Activated T-cell treated with anti-CD3 and anti-CD28 coated beads, Interleukin-2, amount 50 U/mL, for 1 hour (primary cell): ENCODE measurements at places on chromosomes 7 and 10.

- DNase-seq: no peak
Measured at GRCh38 chr10:86303626-86304025, 63.0 kb downstream of the GRID1 start.

GRCh38 chr7:116538138-116538537, 13.3 kb downstream of the CAV1 start:
- no peak for DNase-seq

GRCh38 chr7:135508883-135509588, 866 bp downstream of the CNOT4 start:
- no peak for DNase-seq

GRCh38 chr10:77899690-77900089, 26.9 kb downstream of the DLG5 start:
- no peak for DNase-seq

- no peak for DNase-seq
Measured at GRCh38 chr7:36029853-36030515, 123.1 kb upstream of the EEPD1 start.

DNA sequence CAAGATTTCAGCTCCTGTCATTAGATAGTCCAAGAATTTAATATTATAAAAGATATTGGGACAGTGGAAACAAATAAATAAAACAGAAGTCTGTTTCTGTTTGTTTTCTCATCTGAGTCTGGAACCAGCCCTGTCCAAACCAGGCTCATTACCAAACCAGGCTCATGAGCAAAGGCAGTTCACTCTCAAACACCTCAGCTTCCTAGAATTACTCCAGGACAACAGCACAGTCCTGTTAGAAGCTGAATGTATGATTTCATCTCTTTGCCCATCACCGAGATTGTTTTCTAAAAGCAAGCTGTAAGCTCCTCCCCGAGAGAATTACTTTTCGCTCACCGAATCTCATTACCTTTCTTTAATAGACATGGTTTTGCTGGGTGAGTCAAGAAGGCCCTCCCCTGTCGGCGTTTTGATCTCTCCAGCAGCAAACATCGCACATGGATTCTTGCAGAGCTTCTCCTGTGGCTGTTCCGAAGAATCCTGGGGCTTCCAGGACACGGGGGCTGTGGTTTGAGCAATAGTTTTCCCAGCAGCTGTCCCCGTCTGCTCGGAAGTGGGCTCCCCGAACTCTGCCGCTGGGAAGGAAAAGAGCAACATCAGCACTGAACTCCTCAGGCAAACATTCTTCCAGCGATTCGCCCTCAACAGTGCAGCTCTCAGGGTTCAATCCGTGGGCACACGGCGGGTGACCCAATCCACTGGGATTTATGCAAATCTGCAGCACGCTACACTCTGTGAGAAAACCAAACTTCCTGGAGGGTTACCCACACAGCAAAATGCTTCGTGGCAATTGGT, 112.5 kb downstream of the SVIL start:
- no peak for DNase-seq

DNA sequence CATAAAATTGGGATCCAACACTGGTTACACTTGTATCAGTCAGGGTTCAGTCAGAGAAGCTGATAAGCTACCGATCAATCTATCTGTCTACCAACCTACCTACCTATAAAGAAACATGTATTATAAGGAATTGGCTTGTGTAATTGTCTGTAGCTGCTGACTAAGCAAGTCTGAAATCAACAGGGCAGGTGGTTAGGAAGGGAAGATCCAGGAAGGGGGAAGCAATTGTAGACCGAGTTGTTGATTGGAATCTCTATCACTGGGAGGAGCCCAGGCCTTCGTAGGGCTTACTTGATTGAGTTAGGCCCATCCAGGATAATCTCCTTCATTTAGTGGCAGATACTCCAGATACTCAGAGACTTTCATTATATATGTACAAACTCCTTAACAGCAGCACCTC, 271.5 kb upstream of the TEX47 start:
- no peak for DNase-seq

DNA sequence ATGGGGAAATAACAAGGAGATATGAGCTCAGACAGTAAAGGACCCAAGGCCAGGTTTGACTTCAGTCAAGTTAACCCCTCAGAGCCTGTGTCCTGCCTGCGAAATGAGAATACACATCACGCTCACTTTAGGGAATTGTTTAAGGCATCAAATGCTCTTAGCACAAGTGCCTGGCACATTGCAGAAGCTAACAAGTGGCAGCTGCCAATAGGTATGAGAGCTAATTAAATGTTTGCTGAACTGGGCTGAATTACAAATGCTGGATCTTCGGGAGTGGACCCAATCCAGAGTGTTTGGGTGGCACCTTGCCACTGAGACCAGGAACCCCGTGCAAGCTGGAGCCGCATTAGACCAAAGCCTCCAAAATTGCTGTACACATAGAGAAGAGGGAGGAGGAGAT, 136.8 kb downstream of the C10orf90 start:
- DNase-seq: no peak

DNA sequence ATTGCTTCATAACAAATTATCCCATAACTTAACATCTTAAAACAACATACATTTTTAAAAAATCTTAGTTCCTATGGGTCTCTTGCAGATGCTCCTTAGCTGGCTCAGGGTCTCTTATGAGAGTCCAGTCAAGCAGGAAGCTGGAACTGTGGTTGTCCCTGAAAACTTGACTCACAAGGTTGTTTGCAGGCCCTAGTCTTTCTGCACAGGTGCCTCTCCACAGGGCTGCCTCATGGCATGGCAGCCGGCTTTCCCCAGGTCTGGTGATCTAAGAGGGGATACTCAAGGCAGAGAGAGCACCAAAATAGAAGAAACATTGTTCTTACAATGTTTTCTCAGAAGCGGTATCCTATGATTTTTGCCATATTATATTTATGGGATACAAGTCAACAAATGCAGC, 127.1 kb downstream of the CDK14 start:
- no peak for DNase-seq

DNA sequence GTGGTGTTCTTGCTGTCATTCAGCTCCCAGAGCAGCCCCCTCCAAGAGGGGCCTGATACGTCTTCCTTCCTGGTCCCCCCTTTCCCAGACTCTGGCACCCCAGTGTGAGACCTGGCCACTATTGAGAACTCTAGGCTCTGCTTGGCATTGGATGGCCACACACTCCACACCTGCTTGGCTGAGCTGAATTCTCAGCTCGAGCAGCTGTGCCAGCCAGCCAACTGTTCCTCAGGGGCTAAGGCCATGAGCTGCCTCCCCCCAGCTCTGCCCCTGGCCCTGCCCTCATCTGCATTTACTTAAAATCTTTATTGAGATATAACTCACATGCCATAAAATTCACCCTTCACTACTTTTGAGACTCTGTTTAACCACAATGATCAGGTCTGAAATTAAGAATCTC, 6.7 kb downstream of the TLL2 start:
- DNase-seq: no peak

DNA sequence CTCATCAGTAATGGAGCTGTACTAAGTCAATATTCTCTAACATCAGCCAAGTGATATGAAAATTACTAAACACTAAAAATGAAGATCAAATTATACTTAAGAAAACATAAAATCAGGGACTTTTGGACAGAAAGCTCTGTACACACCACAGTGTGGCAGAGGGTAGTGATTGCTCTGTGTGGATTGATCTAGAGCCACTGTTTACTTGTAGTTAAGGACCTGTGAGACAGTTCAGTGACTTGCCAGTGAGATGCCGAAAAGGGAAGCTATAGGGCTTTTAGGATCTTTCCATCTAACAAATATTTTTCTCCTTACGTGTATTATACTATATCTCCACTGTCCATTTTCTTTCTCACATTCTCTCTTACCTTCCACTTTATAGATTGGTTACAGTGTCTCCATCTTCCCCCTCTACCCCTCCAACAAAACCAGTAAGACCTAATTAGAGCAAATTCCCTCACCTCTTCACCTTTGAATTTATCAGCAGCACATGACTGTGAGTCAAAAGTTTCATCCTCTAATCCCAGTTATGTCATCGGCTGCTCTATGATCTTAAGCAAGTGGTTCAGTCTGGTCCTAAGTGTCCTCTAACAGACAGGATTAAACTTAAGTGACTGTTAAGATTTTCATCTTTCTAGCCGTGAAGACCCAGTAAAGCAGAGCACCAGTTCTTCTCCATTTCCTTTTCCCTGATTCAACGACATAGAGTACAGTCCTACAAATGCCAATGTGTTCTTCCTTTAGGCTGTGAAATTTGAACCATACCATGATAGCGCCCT, 6.9 kb downstream of the PIK3CG start:
- DNase-seq: no peak

- DNase-seq: no peak
Measured at GRCh38 chr7:71325151-71325550, 193.2 kb downstream of the GALNT17 start.

DNA sequence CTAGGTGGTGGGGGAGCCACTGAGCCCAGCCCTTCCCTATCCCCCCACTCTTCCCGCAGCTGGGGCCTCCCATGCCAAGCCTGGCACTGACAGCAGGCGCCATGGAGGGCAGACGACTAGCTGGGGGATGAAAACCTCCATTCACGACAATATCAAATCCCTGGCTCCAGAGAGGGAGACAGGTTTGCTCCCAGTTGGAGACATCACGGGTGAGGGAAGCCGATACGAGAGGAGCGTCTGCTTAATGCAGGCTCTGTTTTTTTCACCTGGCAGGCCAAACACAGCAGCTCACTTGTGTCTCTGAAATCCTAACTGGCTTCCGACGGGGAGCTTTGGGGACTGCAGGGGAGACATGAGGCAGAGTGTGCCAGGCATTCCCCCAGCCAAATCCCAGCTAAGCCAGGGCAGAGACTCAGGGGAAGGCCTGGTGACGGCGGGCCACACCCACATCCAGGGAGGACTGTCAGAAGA, 307.4 kb upstream of the ZMIZ1 start:
- DNase-seq: no peak

DNA sequence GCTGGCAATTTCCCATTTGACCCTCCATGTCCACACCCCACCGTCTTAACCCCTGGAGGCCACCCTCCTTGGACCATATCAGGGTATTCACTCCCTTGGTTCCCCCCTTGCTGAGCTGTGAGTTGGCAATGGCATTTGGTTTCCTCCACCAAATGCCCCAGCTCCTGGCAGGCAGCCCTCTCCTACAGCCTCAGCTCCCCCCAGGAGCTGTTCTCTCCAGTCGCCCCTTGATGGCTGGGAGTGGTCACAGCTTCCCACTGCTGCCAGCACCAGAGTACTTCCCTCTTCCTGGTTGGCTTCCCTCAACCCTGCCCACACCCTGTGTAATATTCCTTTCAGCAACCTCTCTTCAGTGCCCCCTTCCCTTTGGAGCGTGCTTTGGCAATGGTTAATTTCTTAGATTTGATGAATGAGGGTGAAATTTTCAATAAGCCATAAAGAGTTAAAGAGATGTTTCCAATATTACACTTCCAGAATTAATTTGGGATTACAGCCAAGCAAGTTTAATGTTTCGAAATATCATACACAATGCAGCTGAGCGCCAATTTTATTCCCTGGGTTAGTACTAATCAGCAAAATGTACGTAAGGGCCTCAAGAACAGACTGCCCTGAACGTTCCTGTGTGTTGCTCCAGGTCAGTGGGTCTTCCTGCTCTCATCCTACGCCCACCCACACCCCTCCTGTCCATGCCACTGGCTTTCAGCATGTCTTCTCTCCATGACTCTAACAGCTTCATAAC, 207.1 kb upstream of the NFE2L3 start:
- DNase-seq: no peak

DNA sequence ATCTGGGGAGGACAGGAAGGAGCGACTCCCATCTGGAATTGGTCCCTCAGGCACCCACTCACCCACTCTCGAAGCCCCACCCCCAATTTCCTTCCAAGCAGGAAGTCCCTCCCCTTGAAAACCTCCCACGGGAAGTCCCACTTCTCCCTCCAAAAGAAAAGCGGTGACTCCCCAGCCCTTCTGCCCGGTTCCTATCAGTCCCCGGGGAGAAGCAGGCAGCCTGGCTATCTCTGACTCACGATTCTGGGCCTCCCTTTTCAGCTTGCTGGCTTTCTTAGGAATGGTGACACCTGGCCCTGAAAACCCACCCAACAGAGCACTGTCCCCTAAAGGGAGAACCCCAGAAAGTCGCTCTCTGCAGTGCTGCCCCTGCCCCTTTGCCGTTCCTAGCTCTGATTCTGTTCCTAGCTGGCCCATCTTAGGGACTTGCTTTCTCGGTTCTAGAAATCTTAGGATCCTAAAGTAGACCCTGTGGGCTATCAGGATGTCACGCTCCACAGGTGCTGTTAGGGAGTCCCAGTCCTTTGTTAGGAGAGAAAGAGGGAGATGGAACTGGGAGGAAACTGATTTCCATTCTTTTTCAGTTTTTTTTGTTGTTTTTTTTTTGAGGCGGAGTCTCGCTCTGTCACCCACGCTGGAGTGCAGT, 6.0 kb downstream of the TSC22D4 start:
- DNase-seq: no peak

DNA sequence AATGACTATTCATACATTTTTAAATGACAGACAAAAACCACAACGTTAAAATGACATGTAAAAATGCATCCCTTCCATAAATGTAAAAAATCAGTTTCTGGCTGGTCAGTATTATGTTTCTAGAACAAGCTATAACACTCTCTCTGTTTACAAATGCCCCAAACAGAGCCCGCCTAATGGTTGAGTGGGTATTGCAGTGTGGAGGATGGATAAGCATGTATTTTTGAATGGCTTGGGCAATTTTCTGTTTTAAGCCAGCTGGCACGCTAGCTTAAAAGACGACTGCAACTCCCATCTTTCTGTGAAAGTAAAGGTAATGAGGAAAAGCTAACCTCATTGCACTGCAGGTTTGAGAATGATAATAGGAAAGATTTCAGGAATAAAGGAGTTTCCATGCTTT, 430.7 kb downstream of the PARD3 start:
- no peak for DNase-seq

- no peak for DNase-seq
Measured at GRCh38 chr10:114096864-114097263, 53.2 kb downstream of the ADRB1 start.

- DNase-seq: no peak
Measured at GRCh38 chr7:124457841-124458240, 307.8 kb downstream of the GPR37 start.
